KBM-7 (cell line): ENCODE measurements at places on chromosomes 1 and 21.
A peak's percentile ranks its signal among the peaks of the same experiment; 100 is the strongest.

DNA sequence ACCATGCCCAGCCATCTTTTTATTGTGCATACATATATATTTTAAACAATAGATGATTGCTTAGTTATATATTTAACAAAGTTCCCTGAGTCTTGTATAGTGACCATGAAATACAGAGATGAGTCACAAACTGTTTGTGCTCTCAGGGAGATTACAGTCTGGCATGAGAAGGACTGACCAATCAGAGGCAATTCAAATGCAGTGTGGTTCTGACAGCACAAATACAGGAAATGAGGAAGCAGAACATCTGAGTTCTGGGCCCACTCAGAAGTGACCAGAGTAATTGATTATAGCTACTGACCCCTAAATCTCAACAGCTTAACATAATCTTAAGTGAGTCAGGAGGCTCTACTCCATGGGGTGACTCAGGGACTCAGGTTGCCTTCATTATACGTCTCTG is 534.5 kb downstream of the OMA1 start:
- DNase-seq: no peak

DNA sequence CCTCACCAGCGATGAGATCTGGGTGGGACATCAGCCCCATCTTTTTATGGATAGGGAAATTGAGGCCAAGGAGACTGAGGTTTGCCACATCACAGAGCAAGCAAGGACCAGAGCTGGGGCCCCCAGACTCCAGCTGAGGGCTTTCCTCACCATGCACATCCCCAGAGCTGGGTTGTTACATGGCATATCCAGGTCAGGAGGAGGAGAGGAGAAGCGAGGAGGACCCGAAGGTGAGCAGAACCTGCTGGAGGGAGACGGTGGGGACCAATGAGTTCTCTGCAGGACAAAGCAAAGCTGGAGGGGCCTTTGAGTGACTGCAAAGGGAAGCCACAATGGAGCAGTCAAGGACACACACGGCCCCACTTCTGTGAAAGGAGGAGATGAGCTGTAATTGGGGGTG is 255.5 kb upstream of the CSF3R start:
- DNase-seq: no peak

DNA sequence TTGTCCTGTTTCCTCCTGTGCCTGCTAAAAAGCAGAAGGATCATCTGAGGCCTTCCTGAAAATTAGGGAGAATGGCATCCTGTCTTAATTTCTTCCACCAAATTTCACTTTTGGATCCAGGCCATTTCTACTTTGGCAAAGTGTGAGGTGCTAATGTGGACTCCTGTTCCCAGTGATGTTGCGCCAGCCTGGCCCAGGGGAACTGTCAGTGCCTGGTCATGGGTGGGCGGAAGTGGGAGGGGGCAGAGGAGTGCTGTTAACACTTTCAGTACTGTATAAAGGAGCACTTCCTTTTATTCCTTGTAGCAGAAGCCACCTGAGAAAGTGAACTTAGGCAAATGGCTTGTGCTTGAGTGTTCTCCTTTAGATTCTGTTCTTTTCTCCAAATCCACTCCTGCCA is 19.9 kb downstream of the ELAPOR1 start:
- DNase-seq: peak; percentile 39

DNA sequence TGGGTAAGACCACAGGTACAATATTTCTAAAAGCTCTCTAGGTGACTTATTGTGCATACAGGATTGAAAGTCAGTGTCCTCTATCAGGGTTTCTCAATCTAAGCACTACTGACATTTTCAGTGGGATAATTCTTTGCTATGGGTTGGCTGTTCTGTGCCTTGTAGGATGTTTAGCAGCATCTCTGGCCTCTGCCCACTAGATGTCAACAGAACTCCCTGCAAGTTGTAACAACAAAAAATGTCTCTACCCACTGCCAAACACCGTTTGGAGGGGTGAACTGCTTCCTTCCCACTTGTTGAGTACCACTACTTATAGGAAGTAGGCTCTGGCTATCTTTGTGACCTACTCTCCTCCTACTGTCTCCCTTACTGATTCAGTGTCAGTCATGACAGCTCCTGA is 90.1 kb upstream of the ZRANB2 start:
- DNase-seq: peak; percentile 14

DNA sequence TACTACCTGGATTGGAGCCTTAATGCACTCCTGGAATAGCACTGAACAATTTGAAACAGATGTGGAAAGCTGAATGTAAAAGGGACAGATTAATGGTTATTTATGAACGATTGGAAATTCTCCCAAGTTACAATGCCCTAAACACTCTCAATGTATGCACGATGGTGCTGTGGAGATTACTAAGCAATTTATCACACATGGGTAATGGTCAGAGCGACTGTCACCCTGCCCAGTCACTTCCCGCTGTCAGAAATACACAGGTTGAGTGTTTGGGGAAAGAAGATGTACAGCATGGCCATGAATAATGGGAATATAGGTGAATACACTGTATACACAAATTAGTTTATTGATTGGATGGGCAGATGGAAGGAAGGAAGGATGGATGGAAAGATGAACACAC is 342.4 kb downstream of the VAV3 start:
- no peak for DNase-seq
